WTC11 (cell line): ENCODE measurements at places on chromosomes 1 and 21.

GRCh38 chr21:26067836-26068594 lies 102.6 kb downstream of the APP start:
- DNase-seq: no peak

- DNase-seq: no peak
Observed at GRCh38 chr1:94858276-94858675, 38.1 kb downstream of the SLC44A3 start.

- no peak for DNase-seq
Observed at GRCh38 chr1:15574741-15575140, 10.1 kb downstream of the AGMAT start.

DNA sequence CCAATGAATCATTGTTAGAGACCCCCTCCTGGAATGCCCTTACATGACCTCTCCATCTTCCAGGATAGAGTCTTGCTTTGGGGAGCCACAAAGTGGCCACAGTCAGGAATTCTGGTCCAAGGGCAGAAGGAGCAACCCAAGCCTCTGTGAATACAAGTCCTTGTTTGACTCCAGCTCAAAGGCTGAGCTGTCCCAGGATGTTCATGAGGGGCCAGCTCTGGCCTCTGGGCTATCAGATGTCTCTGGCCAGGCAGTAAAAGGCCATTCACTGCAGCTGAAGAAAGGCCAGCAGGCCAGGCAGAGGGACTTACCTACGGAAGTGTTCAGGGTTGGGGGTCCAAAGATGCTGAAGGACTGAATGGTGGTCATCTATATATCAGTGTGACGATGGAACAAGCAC lies 98.3 kb upstream of the IPO9 start:
- DNase-seq: no peak

DNA sequence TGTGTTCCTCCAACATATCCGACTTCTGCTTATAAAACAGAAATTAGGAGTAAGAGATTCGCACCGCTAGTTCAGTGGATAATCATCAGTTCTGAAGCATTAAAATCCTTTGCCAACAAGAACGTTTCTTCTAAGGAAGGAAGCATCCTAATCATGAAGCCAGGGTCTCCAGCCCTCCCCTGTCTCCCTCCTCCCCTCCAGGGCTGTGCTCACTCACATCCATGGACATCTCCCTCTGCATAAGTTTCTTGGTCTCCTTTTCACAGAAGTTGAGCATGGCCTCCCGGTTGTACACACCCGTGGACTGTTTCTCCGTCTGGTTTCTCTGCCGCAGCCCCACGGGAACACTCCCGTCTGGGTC lies 505 bp downstream of the LMOD1 start:
- DNase-seq: no peak

DNA sequence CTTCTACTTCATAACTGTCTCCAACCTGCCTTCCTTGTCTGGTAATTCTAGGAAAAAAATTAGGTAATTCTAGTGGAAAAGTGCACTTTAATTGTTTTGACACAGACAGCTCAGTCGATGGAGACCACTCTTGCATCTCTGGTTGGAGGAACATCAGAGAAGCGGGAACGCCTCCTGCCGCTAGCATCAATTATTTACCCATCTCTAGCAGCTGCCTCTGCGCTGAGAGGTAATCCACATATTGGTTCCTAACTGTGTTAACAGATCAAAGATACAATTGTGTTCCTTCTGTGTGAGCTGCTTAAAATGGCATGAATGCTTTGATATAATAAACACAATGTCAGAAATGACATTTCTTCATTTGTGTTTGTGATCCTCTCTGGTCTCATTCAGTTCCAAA lies 33.3 kb downstream of the C2CD2 start:
- DNase-seq: no peak

- DNase-seq: peak; percentile 19
Observed at GRCh38 chr1:14850563-14850962, 252.1 kb downstream of the KAZN start.

DNA sequence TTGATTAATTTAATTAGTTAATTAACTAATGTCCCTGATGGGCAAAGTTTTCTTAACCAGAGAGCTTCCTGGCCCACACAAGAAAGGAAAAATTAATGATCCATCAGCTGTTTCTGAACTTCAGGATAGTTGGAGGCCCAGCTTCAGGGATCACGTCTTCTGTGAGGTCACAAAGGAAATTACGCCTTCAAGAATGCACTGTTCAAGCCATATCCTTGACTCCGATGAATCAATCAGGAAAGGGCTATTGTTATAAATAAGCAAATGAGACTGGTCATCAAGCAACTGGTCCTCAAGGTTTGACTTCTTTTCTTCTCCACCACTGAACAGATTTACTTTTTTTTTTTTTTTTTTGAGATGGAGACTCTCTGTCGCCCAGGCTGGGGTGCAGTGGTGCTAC lies 40.6 kb downstream of the TCP10L start:
- DNase-seq: no peak

DNA sequence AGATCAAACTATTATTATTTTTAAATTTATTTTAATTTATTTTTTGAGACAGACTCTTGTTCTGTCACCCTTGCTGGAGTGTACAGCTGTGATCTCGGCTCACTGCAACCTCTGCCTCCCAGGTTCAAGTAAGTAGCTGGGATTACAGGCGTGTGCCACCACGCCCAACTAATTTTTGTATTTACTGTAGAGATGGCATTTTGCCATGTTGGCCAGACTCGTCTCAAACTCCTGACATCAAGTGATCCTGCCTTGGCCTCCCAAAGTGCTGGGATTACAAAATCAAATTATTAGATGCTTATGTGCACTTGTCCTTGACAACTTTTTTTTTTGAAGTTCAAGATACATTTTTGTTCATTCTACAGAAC lies 15.4 kb downstream of the LIN9 start:
- DNase-seq: no peak

DNA sequence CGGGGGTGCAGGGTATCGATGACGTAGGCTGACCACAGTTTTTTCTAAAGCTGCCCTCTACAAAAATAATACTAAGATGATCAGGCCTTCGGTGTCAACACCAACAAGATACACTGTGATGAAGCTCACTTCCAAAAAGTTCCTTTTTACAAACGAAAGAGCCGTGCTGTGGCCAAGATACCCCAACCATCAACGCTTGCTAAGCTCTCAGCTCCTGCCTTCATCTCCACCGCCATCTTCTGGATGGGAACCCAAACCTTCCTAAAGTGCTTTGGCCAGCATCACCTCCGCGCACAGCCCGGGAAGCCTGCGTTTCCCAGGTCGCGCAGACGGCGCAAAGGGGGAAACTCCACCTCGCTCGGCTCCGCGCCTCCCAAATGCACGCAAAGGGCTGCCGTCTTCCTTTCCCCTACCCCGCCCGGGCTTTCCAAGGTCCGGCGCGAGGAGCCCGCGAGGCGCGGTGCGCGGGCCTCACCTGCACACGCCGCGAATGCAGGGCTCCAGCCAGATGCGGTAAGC lies 541 bp downstream of the USP48 start:
- no peak for DNase-seq

- peak; percentile 72 for DNase-seq
Observed at GRCh38 chr1:209652873-209653401, 712 bp upstream of the LAMB3 start.

- DNase-seq: no peak
Observed at GRCh38 chr1:229064320-229065168, 206.4 kb upstream of the RAB4A start.

DNA sequence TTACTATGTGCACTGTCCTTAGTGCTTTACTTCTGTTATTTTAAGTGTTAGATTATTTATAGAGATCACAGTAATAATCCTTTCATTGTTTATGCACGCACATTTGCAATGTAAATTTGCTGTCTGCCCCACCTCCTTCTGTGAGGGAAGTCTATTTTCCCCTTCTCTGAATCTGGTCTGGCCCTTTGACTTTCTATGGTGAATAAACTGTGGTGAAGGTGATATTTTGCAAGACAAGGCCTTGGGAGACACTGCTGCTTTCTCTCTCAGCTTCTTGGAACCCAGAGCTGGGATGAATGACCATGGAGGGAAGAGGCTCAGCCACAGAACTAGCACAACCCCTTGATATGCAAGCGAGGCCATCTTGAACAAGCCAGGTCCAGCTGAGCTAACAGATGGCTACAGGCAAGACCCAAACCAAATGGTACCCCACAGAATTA lies 156.3 kb downstream of the ST6GALNAC3 start:
- peak; percentile 22 for DNase-seq

DNA sequence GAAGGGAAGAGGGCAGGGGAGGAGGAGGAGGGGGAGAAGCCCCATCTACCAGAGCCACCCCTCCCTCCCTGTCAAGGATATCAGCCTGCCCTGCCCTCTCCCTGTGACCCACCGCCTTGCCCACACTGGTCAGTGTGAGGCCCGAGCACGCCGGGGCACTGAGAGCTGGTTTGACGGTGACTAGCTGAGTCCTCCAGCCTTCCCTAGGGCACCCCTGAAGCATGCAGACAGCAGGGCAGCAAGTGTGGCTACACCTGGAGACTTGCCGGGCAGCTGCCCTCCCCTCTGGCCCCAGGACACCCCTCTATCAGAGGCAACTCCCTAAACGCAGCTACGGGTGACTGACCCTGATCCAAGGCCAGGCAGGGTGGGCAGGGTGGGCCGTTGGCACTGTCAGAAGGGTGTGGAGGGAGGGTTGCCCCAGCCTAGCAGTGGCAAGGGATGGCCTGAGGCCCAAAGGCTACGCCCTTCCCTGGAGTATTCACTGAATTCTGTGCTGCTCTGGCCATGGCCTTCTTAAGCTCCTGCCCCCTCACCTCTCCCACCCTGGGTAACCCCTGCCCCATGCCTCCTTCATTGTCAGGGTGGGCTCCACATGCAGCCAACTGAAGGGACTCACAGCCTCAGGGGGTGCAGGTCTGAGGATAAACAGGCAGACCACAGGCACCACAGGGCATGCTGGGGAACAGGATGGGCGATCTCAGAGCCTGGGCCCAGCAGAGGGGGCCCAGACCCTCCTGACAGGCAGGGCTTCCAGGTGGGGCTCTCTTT lies 19.6 kb downstream of the WNT9A start:
- DNase-seq: no peak

- DNase-seq: no peak
Observed at GRCh38 chr1:176557543-176558258, 94.7 kb downstream of the PAPPA2 start.

DNA sequence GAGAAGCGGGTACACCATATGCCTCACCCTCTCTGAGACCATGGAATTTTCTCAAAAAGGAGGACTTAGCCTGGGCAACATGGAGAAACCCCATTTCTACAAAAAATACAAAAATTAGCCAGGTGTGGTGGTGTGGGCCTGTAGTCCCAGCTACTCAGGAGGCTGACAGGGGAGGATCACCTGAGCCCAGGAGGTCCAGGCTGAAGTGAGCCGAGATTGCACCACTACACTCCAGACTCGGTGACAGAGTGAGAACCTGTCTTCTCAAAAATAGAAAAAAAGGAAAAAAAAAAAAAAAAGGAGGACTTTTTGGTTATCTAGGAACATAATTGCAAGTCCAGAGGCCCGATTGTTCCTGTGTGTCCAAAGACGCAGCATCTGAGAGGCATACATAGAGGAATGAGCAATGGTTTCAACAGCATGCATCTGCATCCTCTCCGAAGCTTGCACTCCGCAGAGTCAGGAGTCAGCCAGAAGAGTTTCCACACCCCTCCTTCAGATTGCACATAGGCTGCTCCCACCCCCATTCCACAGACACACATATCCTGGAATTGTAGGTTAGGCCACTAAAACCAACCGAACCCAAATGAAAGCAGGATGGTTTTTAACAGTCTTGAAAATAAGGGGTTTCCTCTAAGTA lies 2.5 kb upstream of the TBX15 start:
- no peak for DNase-seq

GRCh38 chr1:58287894-58288623 lies 258.5 kb downstream of the OMA1 start:
- no peak for DNase-seq

DNA sequence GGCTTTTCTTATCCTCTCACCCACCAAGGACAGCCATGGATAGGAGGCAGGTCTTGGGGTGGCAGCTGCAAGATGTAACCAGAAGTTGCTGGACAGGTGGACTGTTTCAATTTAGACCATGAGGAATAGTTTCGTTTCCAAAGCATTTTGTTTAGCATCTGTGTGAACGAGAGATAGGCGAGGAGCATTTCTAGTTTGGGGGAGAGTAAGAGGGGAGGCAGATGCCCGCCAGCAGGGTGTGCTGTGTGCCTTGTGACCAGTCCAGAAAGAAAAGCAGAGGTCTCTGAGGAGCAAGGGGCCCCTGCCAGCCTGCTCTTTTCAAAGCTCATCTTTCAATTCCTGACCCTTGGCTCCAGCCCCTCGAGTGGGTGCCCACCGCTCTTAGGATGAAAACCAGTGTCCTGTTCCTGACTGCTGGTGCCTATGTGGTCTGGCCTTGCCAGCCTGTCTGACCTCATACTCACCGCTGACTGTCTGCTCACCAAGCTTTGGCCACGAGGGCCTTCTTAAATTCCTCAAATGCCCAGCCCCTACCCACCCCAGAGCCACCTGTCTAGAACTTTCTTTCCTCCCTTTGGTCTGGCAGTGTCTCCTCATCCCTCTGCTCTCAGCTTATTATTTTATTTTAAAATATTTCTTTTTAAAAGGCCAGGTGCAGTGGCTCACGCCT lies 8.5 kb downstream of the SERINC2 start:
- peak; percentile 65 for DNase-seq

DNA sequence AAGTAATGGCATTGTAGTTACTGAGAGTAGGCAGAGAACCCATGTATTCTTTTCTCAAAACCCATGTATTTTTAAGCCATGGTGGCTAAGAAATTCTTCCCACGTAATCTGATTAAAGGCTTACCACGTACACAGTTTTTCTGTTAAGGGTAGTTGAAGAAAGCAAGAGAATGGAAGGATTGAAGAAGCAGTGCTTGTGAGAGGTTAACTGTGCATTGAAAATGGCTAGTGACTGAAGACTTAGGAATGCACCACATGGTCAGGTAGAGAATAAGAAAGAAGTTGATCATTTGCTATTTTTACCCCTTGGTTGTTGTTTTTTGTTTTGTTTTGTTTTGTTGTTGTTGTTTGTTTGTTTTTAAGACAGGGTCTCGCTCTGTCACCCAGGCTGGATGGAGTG lies 178.9 kb upstream of the SNX7 start:
- DNase-seq: no peak

DNA sequence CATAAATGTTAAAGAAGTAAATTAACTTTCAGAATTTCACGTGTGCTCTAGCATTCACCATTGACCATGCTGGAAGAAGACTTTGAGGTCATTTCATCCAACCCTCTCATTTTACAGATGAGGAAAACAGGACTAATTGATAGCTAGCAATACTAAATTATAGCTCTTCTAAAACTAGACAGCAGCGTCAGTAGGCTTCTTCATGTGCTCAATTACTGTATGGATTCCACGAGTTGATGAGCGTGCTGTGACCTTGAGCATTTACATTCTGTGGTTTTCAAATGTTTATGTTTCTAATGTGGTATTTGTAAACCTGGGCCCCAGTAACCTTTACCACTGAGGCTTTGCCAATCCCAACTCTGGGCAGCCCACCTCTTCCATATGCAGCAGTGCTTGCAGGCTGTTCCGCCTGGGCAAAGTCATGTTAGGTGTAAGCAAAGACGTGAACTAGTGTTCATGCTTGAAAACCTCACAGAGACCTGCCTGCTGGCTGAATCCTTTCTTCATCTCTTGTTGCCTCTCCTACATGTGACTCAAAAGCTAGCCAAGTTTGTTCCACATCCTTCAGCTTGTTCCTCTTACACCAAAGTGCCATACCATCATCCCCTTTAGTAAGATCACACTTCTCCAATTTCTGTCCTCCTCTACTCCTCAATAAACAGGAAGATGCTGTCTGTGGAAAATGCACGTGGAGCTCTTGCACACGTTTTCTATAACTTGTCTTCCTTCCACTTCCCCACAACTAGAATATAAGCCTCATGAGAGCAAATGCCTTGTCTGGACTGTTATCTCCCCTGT lies 17.2 kb downstream of the KCNJ15 start:
- DNase-seq: no peak

- DNase-seq: no peak
Observed at GRCh38 chr1:224435999-224436398, 1.4 kb upstream of the WDR26 start.

GRCh38 chr21:27813344-27813743 lies 846.5 kb upstream of the ADAMTS5 start:
- no peak for DNase-seq
